Posterior vena cava (tissue), 2 donors: ENCODE measurements at places on chromosomes 5 and 9.
A peak's percentile ranks its signal among the peaks of the same experiment; 100 is the strongest.

DNA sequence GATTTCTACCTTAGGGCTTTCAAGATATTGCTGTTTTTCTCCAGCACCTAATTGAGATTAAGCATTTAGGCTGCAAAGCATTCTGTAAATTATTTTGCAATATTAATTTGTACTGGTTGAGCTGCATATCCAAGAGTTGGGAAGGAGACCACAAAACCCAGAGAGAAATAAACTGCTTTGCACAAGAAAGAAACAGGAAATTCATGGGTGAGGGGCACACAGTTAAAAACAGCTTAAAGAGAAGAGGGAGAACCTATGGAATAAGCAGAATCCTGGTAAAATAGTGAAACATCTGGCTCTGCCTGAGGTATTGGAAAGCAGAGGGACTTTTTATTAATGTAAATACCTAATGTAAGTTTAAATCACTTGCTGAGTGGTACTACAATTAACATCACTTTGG, 243.0 kb downstream of the TMEM167A start:
- DNase-seq, result no peak

- DNase-seq, result no peak
Measured at GRCh38 chr5:143219696-143220095, 183.8 kb downstream of the NR3C1 start.

DNA sequence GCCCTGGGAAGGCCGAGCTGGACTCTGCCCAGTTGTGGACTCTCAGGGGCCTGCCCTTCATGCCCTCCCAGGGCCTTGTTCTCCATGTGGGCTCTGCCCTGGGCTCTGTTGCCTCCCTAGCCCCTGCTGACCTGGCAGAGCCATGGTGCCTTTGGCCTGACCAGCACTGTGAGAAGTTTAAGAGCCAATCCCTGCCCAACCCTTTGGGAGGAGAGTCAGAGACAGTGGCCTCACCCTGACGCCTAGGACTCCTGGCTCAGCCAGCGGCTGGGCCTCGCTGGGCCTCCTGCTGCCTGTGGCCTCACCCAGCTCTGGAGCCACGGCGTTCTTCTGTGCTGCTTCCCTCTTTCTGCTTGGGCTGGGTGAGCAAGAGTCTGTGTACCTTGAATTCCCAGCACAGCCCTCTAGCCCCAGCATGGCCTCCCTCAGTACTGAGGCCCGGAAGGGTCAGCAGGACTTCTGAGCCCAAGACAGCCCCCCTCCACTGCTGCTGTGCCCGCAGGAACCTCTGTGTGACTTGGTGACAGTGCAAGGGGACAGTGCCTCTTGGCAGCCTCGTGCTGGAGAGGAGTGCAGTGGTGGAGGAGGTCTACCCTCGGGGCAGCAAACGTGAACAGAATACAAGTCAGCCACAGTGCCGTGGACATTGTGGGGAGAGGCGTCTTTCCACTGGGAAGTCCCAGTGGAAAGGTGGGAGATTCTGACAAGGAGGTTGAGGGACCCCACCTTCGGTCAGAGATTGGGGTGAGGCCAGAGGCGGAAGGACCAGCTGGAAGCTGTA, 97.4 kb downstream of the CACNA1B start:
- peak; percentile 46 for DNase-seq

GRCh38 chr5:138366632-138367382, 14.3 kb downstream of the KDM3B start:
- no peak for DNase-seq

DNA sequence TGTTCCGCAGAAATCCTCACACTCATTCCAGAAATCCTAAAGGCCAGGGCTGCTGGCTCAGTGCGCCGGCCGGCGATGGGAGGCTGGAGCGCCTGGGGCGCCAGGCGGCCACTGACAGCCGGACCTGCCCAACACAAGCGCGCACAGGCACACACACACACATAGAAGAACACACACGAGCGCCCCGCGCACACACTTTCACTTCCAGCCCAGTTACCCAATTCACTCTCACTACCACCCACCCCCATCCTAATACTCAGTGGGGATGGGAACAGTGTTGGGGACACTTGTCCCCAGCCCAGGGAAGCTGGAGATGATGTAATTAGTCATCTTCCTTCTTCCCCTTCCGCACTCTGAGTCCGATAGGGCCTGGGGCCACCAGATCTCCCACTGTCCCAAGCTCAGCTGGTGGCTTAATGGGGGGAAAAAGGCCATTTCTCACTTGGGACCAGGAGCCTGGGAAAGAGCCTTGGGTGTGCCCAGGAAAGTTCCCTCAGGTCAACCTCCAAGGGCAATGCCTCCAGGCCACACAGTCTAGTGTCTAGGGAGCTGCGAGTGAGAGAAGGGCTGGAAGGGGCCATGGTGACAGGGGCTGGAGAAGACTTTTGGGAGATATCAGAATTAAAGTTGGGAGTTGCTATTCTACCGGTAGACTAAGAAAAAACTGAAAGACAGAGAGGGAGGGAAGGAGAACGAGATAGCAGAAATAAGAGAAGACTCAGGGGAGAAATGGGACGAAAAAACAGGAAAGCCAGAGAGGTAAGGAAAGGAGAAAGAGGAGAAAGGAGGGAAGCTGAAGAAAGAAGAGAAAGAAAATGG, 1.7 kb downstream of the EBF1 start:
- peak; percentile 89 for DNase-seq

GRCh38 chr9:70466976-70467561, 52.6 kb upstream of the KLF9 start:
- no peak for DNase-seq

- no peak for DNase-seq
Measured at GRCh38 chr9:93976973-93977372, 21.8 kb upstream of the BARX1 start.

- no peak for DNase-seq
Measured at GRCh38 chr9:94668928-94669729, 29.8 kb upstream of the FBP1 start.

GRCh38 chr9:90446200-90446948, 196.2 kb downstream of the DIRAS2 start:
- DNase-seq, result no peak

GRCh38 chr5:96657068-96657467, 5.1 kb upstream of the CAST start:
- DNase-seq, result no peak

GRCh38 chr5:22053195-22053594, 799.9 kb downstream of the CDH12 start:
- no peak for DNase-seq

DNA sequence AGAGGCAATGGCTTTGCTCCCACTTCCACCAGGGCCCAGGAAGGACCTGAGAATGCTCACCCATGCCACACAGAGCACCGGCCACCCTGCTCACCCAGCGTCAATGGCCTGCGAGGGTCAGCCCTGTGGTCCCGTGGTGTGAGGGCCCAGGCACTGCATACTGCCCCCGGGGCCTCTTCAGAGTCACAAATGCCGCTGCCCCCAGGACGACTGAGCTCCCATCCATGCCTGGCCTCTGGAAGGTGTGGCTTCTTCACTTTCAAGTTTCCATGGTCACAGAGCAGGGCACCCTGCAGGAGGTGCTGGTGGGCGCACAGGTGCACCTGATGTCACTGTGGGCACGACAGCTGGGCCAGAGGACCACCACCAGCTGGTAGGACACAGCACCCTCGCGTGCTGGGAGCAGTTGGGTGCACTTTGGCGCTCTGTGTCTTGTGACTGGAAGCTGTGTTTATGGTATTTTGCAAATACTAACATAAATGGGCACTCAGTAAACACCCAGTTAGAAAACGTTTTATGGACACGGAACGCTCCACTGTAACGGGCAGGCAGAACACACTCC, 12.5 kb upstream of the ZDHHC11 start:
- DNase-seq, result no peak

DNA sequence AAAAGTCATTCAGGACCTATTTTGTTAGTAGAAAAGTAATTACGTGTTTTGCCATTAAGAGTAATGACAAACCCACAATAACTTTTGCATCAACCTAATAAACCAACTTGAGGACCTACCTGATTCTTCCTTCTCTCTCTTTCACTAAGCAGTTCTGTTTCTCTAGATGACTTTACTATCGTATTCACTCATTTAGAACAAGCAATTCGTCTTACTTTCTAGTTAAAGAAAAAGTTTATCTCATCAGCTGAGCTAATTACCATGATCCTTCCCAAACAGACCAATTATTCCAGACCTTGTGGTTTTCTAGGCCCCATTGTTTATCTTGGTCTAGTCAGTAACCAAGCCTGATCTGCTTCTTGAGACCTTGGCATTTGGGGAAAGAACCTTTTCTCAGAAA, 49.6 kb upstream of the PRDM9 start:
- DNase-seq, result no peak

DNA sequence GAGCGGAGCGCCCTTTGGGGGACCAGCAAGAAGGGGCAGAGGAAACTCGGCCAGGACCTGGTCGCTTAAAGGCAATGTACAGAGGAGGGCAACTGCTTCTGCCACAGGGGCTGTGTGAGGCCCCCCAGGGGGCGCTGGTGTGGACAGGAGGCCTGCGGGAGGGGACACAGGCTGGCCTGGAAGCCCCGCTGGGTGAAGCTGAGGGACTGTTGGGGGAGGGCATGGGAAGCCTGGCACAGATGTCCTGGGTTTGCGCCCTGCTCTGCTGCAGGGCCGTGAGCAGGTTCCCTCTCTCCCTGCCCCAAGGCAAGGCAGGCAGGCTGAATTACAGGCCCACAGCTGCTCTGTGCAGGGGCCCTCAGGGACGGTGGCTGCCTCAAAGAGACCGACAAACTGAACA, 5.4 kb downstream of the MED22 start:
- DNase-seq, result no peak

GRCh38 chr9:125189011-125189360, 617 bp downstream of the PPP6C start:
- no peak for DNase-seq

DNA sequence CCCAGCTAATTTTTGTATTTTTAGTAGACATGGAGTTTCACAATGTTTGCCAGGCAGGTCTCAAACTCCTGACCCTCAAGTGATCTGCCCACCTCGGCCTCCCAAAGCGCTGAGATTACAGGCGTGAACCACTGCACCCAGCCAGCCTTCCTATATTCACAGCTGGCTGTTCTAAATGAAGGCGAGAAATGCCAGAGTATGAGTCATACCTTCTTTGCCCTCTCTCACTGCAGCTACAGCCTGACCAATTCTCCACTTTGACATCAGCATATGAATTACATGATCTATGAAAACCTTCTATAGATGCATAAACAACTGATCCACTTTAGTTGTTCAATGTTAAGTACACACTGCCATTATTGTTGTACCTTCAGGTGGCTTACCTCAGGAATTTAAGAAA, 14.5 kb downstream of the APTX start:
- DNase-seq, result no peak

- peak; percentile 66 for DNase-seq
Measured at GRCh38 chr5:134584662-134585061, 48.0 kb downstream of the SAR1B start.

- DNase-seq, result no peak
Measured at GRCh38 chr5:102090770-102091169, 205.3 kb downstream of the SLCO4C1 start.

DNA sequence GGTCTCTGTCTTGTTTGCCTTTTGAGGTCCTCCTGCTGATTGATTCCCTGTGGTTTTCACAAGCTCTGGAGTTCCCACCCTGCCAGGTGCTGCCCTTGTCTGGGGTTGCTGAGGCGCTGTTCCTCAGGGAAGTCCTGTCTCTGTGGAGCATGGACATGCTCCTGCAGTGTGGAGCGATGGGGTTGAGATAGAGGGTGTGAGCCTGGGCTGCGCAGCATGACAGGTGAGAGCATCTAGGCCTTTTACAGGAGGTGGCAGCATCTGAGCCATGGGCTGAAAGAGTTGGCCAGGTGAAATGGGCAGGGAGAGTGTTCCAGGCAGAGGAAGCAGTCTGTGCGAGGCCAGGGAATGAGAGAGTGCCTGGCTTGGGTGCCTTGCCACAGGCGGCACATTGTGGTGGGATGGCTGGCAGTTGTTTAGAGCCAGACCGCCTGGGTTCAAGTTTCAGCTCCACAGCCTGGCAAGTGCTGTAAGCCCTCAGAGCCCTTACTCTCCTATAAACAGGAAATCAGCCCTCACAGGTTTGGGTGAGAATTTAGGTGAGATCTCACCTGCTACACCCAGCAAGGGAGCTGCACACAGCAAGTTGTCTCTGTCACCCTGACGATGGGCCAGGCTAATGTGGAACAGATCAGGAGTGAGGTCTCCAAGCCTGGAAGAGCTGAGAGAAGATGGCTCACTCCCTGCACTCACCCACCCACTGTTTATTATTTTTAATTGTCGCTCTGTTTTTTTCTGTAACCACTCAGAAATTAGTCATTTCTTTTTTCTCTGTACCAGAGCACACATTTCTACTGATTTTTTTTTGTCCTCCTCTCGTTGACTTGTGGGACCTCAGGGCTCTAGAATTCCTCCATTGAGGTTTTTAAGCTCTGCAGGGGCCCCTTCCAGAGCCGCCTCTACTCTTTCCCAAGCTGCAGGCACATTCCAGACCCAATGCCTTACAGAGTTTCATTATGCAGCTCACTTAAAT, 19.6 kb downstream of the TCOF1 start:
- DNase-seq, result no peak

DNA sequence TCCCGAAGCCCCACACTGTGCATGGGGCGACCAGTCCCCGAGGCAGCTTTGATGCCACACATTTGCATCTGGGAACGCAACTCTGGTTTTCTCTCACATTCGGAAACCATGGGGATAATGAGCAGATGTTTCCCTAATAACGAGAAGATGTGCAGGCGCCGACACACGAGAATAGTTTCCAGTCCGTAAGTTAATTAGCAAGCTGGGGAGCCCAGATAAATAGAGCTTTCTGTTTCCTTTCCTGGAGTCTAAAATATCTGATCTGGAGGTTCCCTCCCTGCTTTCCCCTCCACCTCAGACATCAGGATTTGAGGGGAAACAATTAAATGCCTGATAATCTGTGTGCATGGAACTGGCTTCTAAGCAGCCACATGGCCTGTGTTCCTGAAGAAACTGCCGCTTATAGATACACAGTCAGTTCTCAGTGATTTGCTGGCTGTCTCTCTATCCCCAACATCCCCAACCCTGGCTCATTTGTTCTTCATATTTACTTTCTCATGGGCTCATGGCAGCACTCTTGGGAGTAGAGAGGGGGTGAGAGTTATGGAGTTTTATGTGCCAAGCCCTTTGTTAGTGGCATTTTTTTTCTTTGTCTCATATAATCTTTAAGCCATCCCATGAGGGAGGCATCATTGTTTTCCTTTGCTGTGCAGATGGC, 62.8 kb downstream of the PDZD2 start:
- DNase-seq, result no peak

- no peak for DNase-seq
Measured at GRCh38 chr5:72460413-72460812, 46.8 kb downstream of the ZNF366 start.

- no peak for DNase-seq
Measured at GRCh38 chr9:21670374-21670773, 132.1 kb upstream of the MTAP start.

GRCh38 chr9:123776708-123777537, 153.0 kb downstream of the DENND1A start:
- no peak for DNase-seq
